LNCaP clone FGC (cell line): ENCODE measurements at places on chromosomes 7 and 10.

GRCh38 chr7:34317039-34317438 is 341.0 kb upstream of the NPSR1 start:
- DNase-seq = no peak

DNA sequence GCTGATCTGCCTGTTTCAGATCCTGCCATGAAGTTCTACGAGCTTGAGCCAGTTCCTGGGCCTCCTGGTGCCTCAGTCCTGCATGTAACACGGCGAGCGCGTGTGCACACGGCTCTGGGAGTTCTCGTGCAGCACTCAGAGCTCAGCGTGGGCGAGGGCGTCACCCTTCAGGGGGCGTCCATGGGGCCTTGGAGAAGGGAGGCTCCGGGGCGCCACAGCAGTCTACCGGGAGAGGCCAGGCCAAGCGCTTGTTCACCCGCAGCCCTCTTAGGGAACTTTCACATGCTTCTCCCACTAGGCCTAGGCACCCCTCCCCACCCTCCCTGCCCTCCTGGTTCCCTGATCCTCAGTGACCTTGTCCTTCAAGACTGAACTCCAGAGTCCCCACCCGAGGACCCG is 83.1 kb downstream of the BMS1 start:
- no peak for DNase-seq

- DNase-seq = no peak
Measured at GRCh38 chr10:121065330-121065729, 214.2 kb downstream of the WDR11 start.

GRCh38 chr10:101601541-101601940 is 13.4 kb downstream of the DPCD start:
- DNase-seq = no peak

- DNase-seq = no peak
Measured at GRCh38 chr10:24493165-24493564, 230.5 kb downstream of the ARHGAP21 start.

DNA sequence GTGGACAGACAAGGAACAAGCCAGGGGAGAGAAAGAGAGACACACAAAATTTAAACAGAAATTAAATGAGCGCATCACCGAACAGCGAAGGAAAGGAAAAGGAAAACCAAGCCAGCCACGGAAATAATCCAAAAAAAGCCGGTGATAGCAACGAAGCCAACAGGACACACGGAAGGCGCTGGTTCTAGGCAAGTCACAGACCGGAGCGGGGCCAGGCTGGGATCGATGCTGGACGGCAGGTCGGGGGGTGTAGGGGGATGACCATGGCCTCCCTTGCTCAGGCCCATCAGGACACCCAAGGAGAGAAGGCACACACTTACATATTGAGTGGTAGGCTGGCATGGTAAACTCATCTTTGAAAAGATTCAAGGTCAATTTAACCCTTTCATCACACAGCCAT is 202.5 kb upstream of the PTN start:
- DNase-seq = no peak
